Stimulated activated CD4-positive, alpha-beta T cell treated with anti-CD3 and anti-CD28 coated beads, Interleukin-1b, Interleukin-23, amount 100 ng/mL, for 24 hours (primary cell): ENCODE measurements at places on chromosomes 3 and 15.

GRCh38 chr3:136409549-136409948 lies 159.4 kb downstream of the PCCB start:
- no peak for DNase-seq

DNA sequence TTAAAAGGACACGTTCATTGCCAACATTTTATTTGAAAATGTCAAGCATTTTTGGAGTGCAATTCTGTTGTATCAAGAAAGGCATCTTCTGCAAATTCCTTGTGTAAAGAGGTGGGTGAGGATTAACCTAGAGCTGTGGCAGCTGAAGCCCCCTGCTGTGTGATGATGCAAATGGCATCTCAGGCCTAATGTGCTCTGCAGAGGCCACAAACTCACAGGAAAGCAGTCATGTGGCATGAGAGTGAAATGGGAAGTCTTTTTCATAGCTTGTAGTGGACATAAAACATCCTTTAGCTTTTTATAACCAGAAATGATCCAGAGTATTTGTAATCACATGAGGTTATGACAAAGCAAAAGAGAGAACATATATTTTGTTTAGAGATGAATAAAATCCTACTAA lies 6.4 kb downstream of the CADM2 start:
- DNase-seq, result no peak

DNA sequence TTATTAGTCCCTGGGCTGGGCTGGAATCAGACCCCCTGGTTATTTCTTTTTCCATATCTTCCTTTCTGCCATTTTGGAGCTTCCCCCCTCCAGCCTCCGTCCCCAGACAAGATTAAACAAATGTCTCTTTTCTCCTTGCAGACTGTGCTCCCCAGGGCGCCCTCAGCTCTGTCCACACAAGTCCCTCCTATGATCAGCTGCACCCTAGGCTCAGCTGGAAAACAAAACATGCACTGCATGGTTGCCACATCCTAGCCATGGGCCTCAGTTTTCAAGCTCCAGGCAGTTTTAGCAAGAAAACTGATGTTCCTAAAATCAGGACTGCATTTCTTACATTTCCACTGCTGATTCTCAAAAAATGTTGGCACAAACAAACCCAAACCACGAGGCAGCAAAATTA lies 23.5 kb upstream of the RFTN1 start:
- no peak for DNase-seq

DNA sequence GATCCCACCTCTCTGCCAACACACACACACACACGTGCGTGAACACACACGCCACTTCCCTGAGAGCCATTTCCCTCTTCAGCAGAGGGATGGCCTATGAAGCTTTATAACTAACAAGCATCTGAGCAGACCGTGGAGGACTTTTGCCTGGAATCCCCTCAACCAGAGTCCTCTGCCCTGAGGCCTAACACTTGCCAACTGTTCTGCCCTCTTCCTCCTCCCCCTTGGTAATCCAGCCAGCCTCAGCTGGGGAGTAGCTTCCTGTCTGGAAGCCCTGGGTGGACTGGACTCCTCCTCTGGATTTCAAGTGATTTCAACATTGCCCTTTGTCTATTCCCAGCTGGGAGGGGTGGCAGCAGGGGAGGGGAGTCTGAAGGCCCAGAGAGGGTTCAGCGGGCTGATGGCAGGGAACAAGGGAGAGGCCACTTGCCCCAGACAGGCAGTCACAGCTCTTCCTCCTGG lies 68.4 kb upstream of the HACD2 start:
- DNase-seq, result no peak

DNA sequence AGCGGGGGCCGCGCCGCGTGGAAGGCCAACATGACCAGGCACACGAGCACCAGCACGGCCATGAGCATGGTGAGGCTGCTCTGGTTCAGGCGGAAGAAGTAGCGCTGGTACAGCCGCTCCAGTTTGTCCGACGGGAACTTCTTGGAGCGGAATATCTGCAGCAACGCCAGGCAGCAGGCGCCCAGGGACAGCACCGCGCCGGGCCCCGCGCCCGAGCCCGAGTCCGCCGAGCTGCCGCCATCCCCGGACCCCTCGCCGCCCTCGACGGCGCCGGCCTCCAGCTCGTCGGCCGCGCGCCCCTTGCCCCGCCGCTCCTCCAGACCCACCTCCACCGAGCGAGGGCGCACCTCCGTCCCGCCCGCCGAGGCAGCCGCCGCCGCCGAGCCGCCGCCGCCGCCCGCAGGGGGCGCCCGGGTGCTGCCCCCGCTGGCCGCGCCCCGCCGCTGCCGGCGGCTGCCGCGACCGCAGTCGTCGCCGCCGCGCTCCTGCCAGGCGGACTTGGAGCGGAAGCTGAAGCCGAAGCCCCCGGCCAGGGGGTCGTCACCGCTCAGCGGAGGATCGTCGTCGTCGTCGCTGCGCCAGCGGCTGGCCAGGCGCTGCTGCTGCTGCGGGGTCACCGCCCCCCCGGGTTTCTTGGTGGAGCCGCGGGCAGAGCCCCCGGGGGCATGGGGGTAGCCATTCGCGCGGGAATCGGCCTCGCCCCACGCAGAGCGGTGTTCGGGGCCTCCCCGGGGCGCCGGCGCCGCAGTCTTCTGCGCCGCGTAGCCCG lies 957 bp downstream of the ADCY5 start:
- DNase-seq, result peak; percentile 14

- no peak for DNase-seq
Observed at GRCh38 chr3:16366581-16366980, 101.6 kb downstream of the OXNAD1 start.

DNA sequence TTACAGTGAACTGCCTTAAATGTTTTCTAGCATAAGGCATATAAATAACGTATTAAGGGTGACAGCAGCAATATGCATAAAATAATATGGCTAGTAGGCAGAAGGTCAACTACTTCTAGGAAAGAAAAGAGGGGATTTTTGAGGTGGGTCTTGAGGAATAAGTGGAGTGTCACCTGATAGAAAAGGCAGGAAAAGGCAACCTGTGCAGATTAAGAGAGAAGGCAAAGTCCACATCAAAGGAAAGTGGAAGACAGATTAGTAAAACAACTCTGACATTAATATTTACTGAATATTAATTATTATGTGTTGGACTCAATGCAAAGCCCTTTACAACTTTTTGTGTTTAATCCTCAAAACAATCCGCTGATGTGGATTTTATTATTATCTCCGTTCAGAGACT lies 2.8 kb downstream of the THOC7 start:
- no peak for DNase-seq

- DNase-seq, result no peak
Observed at GRCh38 chr15:44738340-44738984, 2.1 kb downstream of the TRIM69 start.

DNA sequence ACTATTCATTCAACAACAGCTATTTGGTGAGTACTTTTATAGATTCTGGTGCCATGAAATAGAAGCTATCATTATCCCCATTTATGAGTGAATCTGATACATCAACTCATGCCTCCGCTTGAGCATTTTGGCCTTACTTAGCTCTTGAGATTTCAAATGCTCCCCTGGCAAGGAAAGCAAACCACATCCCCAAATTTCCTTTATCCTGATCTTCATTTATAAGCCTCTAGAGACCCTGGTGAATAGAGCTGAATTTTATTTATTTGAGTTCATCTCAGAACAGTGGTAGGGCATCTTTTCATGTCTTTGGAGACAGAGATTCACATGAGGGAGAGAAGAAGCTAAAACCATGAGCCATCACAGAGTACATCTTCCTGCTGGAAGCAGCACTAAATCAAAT lies 317.2 kb downstream of the SLC9A9 start:
- DNase-seq, result no peak

GRCh38 chr3:42935472-42935871 lies 29.5 kb downstream of the ZNF662 start:
- no peak for DNase-seq

DNA sequence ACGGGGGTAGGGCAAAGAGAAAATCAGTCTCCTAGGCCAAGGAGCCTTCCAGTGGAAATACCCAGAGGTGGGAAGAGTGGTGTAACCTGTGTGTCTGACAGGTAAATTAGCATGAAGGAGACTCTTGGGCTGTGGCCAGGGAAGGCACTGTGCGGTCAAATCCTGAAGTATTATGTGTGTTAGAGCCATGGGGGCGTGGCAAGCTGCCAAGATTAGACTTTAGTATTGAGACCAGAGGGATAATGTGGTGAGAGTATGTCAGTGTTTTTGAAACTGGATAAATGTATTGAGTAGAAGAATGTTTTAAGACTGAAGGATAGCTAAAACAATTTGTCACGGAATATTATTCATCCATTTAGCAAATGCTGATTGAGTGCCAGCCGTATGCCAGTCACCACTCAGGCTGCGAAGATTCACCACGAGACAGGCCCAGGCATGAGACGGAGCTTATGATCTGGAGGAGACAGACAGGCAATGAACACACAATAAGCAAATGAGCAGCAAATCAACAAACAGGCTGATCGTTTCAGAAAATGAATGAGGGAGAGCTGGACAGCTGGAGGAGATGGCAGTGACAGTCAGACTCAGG lies 445.9 kb downstream of the MCTP2 start:
- DNase-seq, result no peak
